Stomach (tissue), 19 donors: ENCODE measurements at places on chromosomes 7 and 10. TPM values are rescaled to one million over a fixed set of nuclear protein-coding genes. Genes with fewer than 3 reads are reported as not detected.
A peak's percentile ranks its signal among the peaks of the same experiment; 100 is the strongest.

DNA sequence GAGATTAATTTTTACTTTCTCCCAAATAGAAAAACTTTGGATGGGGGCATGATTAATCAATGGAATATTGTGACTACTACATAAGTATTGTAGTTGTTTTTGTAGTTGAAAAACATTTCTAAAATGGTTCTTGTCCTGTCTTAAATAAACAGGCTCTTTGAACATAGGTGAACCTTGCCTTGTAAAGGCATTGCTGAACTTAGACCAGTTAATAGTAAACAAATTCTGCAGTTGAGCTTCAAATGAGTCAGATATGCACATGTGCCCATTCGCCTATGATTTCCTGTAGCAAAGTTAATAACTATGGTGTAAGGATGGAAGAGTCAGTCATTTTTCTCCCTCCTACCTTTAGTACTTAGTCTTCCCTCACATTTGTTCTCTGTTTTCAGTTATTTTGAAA is 22.6 kb downstream of the CUTC start:
- no peak overlapping the region for H3K27ac ChIP-seq
- H3K4me1 ChIP-seq, result no peaks in the 10 kb centered on the region
- no peak overlapping the region for H3K4me3 ChIP-seq
- peaks cover 29% of the 10 kb centered on the region for H3K36me3 ChIP-seq
- H3K27me3 ChIP-seq, result no peaks in the 10 kb centered on the region

DNA sequence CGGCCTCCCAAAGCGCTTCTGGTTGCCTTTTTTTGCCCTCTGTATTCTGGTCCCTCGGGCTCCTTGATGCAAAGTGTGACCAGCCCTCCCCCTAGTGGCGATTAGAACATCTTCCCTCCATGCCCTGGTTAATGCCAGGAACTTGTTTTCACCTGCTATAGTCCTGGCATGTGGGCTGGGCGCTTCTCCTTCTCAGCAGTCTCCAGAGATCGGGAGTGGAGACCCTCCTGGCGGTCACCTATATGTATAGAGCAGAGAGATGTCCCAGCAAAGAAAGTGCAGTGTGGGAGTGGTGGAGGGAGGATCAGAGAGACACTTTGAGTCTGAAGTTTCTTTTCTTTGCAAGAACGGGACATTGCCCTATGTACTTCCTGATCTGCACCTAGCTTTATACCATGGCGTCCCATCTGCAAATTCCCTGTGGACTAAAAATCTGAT is 264.1 kb downstream of the OTUD1 start:
- no peaks in the 10 kb centered on the region for H3K27me3 ChIP-seq
- no peak overlapping the region for H3K4me3 ChIP-seq
- peak; percentile 55 for DNase-seq

Gene OR6V1
- total RNA-seq, result not detected

DNA sequence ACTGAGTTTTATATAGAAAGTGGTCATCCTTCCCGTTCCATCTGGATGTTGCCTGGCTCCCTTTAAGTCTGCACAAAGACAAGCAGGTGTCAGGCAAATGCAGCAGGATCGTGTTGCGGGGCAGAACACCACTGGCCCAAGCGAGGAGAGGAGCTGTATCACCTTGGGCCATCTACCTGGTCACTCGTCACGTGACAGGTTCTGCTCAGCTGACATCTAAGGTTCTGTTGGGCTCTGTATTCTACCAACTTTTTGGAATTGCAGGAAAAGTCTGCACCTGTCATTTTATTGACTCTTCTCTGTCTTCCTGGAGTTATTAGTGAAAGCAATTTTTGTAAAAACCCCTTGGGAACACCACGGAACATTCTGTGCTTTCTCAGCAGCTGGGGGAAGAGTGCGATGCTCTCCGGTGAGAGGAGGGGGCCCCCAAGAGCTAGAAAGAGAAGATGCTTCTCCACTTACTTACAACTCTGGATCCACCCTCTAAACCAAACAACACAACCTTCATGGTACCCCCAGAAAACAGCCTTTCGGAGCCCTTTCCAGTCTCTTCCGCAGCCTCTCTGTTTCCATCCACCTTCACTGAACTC is 83.4 kb upstream of the NMT2 start:
- no peak for DNase-seq
- no peak overlapping the region for H3K4me3 ChIP-seq
- H3K27ac ChIP-seq, result no peak overlapping the region
- H3K4me1 ChIP-seq, result peaks cover 16% of the 10 kb centered on the region
- no peaks in the 10 kb centered on the region for H3K27me3 ChIP-seq

Gene FAM24B
- 4.5 TPM for total RNA-seq

- H3K27me3 ChIP-seq, result no peaks in the 10 kb centered on the region
- no peak overlapping the region for H3K4me3 ChIP-seq
- no peaks in the 10 kb centered on the region for H3K4me1 ChIP-seq
- no peak overlapping the region for H3K27ac ChIP-seq
These were observed 433.1 kb downstream of the TYW1 start for GRCh38 chr7:67429735-67430134.

DNA sequence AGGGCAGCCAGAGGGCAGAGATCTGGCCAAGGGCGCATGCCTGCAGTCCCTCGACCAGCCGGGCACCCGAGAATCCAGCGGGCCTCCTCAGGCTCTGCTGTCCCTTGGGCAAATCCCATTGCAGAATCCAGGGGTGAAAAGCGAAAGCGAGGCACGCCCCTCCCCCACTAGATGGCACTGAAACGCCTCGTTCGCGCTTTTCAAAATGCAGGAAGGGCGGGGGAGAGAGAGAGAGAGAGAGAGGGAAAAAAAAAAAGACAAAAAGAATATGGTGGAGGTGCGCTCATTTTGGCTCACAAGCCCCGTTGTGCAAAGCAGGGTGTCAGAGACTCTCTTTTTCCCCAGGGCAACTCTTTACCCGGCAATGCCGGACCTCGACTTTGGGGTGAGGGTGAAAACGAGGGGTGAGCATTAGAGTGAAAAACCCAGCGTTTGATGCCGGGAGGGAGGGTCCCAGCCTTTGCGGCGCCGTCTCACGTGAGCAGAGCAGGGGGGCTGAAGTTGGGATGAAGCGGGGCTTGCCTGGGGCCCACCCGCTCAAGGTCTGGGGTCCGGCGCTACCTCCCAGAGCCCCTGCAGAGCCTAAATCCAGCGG is 2.5 kb upstream of the TMEM178B start:
- DNase-seq, result peak; percentile 73
- H3K36me3 ChIP-seq, result no peaks in the 10 kb centered on the region
- H3K4me1 ChIP-seq, result peaks cover 30% of the 10 kb centered on the region
- H3K4me3 ChIP-seq, result peak overlapping the region; percentile 63

DNA sequence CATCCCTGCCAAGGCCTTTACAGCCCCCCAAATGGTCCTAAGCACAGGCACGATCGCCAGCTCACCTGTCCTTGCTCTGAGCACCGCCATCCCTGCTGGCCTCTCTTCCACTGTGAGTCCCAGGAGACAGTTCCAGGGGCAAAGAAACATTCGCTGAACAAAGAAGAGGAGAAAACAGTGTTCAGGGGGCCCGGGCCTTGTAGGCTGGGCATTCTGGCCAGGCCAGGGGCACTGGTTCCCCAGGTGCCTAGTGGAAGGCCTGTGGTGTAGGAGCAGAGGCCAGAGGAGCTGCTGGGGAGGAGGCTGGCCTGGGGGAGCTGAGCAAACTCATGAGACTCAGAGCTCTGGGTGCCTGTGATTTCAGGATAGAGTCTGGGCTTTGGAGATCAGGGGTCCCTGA is 22.6 kb downstream of the AQP1 start:
- no peaks in the 10 kb centered on the region for H3K36me3 ChIP-seq
- DNase-seq, result no peak
- peaks cover 6% of the 10 kb centered on the region for H3K27me3 ChIP-seq
- no peaks in the 10 kb centered on the region for H3K4me1 ChIP-seq
- H3K27ac ChIP-seq, result no peak overlapping the region

Gene TAF5
- 4.8 TPM for total RNA-seq

DNA sequence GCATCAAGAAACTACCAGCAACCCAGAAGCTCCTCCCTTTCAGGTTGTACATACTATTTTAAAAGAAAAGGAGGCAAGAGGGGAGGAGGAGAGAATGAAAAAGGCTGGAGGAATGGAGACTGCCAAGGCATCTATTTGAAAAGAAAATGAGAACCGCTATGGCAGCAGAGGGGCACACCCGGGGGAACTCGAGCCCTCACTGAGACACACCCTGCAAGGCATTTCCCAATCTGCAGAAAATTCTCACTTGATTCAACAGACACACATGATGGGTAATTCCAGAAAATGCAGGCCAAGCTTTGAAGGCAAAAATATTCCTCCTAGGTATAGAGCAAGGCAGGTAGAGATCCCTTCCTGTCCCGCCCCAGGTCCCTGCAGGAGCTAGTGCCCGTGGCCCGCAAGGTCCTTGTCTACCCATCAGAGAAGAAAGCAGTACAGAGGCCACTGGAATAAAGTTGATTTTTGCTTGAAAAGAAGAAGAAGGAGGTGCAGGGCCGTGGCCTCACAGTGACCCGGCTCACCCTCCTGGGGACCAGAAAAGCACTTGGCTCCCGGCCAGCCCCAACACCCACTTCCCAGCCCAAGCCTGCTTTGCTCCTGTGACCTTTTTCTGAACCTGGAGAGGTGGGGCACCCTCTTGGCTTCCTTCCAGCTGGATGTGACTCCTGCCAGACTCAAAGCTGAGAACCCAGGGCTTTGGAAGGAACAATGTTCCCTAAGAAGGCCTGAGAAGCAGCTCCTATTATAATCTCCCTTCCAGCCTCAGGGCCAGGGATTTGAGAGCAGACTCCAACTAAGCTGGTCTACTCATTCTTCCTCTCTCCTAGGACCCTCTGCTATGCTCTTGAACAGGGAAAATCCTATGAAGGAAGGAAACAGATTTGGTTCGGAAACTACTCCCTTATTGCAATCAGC is 6.2 kb upstream of the PIK3CG start:
- H3K27ac ChIP-seq, result no peak overlapping the region

Gene AASS
- 16.2 TPM for total RNA-seq

- H3K4me1 ChIP-seq, result no peaks in the 10 kb centered on the region
- no peaks in the 10 kb centered on the region for H3K36me3 ChIP-seq
- H3K27ac ChIP-seq, result no peak overlapping the region
These were observed 393.7 kb downstream of the GPAM start for GRCh38 chr10:111789821-111790220.

DNA sequence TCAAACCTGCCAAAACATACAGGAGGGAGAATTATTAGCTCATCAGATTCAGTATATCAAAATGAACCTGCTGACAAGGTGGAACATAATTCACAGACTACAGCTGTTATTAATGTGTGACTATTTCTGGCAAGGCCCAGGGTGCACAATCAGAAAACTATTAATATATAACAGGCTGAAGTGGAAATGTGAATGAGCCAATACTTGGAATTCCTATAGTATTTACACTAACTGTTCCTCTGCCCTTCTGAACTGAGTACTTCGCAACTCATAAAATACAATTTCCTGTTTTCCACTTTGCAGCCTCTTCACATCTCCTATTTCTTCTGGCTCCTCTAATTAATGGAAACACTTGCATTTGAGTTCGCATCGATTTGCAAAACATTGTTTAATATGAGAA is 330.8 kb downstream of the DPP6 start:
- no peaks in the 10 kb centered on the region for H3K27me3 ChIP-seq
- no peaks in the 10 kb centered on the region for H3K4me1 ChIP-seq
- no peak for DNase-seq

DNA sequence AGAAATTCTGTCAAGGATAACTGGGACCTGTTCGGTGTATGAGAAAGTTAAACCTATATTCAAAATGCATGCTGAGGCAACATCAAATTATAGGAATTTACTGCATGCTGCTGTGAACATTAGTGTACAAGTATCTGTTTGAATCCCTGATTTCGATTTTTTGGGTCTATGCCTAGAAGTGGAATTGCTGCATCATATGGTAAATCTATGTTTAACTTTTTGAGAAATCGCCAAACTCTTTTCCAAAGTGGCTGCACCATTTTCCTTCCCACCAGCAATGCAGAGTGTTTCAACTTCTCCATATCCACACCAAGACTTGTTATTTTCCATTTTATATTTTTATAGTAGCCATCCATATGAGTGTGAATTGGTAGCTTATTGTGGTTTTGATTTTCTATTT is 306.7 kb downstream of the GPR158 start:
- no peaks in the 10 kb centered on the region for H3K4me1 ChIP-seq
- no peaks in the 10 kb centered on the region for H3K36me3 ChIP-seq
- no peak for DNase-seq
- no peak overlapping the region for H3K27ac ChIP-seq
- H3K27me3 ChIP-seq, result no peaks in the 10 kb centered on the region

Gene HMX2
- total RNA-seq, result not detected

- no peak overlapping the region for H3K27ac ChIP-seq
- no peaks in the 10 kb centered on the region for H3K27me3 ChIP-seq
- H3K4me1 ChIP-seq, result peaks cover 16% of the 10 kb centered on the region
- H3K36me3 ChIP-seq, result no peaks in the 10 kb centered on the region
- DNase-seq, result no peak
These were observed 16.3 kb downstream of the TCF7L2 start for GRCh38 chr10:112966194-112966855.

DNA sequence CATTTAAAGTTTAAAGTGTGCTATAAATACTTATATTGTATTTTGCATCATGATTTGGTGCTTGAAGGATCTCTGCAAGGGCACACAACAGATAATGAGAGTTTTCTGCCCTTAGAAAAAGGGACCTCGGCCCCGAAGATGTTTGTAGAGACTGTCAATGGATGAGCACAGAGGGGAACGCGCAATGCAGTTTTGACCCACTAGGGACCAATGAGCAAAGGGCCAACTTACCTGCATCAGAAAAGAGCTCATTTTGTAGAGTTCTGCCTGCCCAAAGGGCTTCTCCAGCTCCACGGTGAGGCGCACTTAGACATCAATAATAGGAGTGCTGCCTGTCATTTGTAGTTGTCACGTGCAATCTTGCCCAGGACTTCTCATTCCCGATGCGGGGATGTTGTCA is 91.1 kb downstream of the BUB3 start:
- H3K4me1 ChIP-seq, result no peaks in the 10 kb centered on the region
- no peak overlapping the region for H3K27ac ChIP-seq
- no peak for DNase-seq
- H3K27me3 ChIP-seq, result no peaks in the 10 kb centered on the region

GRCh38 chr7:18803923-18804322 is 308.4 kb downstream of the HDAC9 start:
- no peaks in the 10 kb centered on the region for H3K27me3 ChIP-seq
- no peak overlapping the region for H3K4me3 ChIP-seq

Gene EEPD1
- 46.1 TPM for total RNA-seq

DNA sequence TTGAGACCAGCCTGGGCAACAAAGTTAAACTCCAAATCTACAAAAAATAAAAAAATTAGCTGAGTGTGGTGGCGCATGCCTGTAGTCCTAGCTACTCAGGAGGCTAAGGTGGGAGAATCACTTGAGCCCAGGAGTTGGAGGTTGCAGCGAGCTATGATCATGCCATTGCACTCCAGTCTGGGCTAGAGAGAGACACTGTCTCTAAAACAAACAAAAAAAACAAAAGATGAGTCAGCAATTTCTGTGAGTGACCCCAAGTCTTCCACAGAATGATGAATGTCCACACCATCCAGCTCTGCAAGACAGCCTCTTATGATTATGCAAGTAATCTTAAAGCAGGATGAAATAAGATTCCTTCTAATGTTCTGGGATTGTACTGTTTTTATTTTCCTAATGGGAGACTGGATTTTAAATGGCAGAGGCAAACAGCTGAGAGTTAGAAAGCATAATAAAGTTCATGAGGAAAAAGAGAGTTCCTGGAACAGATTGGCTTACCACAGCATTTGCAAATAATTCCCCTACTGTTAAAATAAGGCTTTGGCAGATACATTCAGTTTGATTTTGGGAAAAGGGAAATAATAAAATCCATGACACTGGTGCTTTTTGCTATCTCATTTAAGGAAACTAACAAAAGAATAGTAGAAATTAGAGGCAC is 18.9 kb upstream of the PRKAR2B start:
- H3K4me1 ChIP-seq, result no peaks in the 10 kb centered on the region
- H3K27ac ChIP-seq, result no peak overlapping the region
- no peaks in the 10 kb centered on the region for H3K27me3 ChIP-seq
- H3K36me3 ChIP-seq, result no peaks in the 10 kb centered on the region
- no peak overlapping the region for H3K4me3 ChIP-seq

Gene AKR1C8
- total RNA-seq, result not detected
